ENCODE measurements at places on chromosomes 4 and X. TPM values are rescaled to one million over a fixed set of nuclear protein-coding genes. Genes with fewer than 3 reads are reported as not detected.

The FREM3 gene
- not detected for total RNA-seq

The CDK16 gene
- 62.3 TPM for total RNA-seq

The SLC7A11 gene
- total RNA-seq, result 1.3 TPM

The PAGE2B gene
- total RNA-seq, result 1.9 TPM

The TLR3 gene
- total RNA-seq, result 1.1 TPM

The RASGEF1B gene
- 8.0 TPM for total RNA-seq

The RHOXF2 gene
- not detected for total RNA-seq

The MAGEB17 gene
- total RNA-seq, result not detected

The ZAR1 gene
- total RNA-seq, result not detected

The CYTL1 gene
- total RNA-seq, result not detected

The SYTL5 gene
- not detected for total RNA-seq

The UGT8 gene
- not detected for total RNA-seq

The CFAP99 gene
- not detected for total RNA-seq

The SLC6A14 gene
- not detected for total RNA-seq

The PLP2 gene
- total RNA-seq, result 50.4 TPM

The CSAG1 gene
- total RNA-seq, result not detected

The CFI gene
- total RNA-seq, result not detected

The RASL11B gene
- total RNA-seq, result 0.17 TPM

The TSR2 gene
- 32.4 TPM for total RNA-seq

The ZNF141 gene
- 43.4 TPM for total RNA-seq

The MED12 gene
- 64.7 TPM for total RNA-seq

The TMSB15C gene
- total RNA-seq, result 5.1 TPM
